Fibroblast of villous mesenchyme (primary cell): ENCODE measurements at places on chromosomes 16 and 17. TPM values are rescaled to one million over a fixed set of nuclear protein-coding genes. Genes with fewer than 3 reads are reported as not detected.

The WNK4 gene
- total RNA-seq, result 1.3 and 3.9 TPM in 2 replicates

GRCh38 chr17:28053725-28054124 is 11.2 kb downstream of the NLK start:
- DNase-seq, result no peak

DNA sequence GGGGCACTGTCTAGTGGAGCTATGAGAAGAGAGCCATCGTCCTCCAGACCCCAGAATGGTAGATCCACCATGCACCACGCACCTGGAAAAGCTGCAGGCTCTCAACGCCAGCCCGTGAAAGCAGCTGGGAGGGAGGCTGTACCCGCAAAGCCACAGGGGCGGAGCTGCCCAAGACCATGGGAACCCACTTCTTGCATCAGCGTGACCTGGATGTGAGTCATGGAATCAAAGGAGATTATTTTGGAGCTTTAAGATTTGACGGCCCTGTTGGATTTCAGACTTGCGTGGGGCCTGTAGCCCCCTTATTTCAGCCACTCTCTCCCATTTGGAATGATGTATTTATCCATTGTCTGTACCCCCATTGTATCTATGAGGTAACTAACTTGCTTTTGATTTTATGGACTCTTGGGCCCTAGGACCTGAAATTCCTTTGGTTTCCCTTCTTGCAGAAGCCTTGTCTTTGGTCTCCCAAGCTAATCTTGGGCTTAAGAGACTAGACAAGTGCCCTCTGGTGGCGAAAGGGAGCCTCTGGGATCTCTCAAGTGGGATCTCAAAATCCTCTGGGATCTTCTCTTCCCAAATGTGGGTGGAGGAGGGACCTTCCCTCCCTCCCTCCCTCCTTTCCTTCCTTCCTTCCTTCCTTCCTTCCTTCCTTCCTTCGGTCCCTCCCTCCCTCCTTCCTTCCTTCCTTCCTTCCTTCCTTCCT is 58.2 kb upstream of the HAPSTR1 start:
- peak; percentile 89 for DNase-seq

GRCh38 chr17:42720996-42721583 is 23.8 kb downstream of the EZH1 start:
- DNase-seq, result peak; percentile 75

DNA sequence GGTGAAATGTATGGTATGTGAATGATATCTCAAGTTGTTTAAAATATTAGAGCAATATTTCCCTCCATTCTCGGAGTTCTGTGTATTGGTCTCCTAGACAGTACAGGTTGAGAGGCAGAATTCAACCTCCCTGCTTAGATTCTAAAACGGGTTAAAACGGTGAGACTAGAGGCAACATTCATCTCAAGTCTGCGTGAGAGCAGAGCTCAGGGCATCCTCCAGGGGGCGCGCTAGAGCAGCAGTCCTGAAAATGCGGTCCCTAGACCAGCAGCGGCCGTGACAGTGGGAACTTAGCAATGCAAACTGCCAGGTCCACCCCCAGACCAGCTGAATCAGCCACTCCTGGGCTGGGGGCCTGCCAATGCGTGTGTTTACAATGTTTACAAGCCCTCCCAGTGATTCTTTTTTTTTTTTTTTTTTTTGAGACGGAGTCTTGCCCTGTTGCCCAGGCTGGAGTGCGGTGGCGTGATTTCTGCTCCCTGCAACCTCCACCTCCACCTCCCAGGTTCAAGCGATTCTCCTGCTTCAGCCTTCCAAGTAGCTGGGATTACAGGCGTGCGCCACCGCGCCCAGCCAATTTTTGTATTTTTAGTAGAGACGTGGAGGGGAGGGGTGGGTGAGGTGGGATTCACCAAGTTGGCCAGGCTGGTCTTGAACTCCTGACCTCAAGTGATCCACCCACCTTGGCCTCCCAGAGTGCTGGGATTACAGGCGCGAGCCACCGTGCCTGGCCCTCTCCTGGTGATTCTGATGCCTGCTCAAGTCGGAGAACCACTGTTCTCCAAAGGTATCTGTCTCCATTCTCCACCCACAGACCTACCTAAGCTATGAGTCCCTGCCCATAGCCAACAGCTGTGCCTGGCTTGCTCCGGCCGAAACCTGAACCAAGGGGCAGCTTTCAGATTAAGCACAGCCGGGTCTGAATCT is 24.2 kb downstream of the KLHL36 start:
- DNase-seq, result peak; percentile 75
